MV-4-11 (cell line): ENCODE measurements at places on chromosomes 16 and 17.
A peak's percentile ranks its signal among the peaks of the same experiment; 100 is the strongest.

GRCh38 chr17:13140750-13141149 lies 122.9 kb upstream of the ELAC2 start:
- no peak for DNase-seq

DNA sequence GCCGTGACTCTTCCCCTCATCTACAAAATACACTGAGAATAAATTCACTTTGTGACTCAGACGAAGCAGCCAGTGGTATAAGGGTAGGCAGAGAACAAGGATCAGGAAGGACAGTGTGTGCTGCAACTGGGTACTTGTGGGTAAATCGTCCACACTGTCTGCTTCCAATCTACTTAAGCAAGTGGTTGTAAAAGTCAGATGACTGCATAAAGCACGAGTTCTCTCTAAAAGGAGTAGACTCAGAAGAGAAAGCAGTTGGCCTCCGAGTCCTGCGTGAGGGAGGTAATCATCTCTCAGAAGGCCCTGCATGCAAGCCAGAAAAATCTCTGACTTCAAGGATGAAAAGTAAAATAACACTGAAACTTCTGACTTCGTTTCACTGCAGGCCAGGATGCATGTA lies 43.1 kb downstream of the ANKFY1 start:
- no peak for DNase-seq

- no peak for DNase-seq
Measured at GRCh38 chr17:10103712-10104111, 94.7 kb downstream of the GAS7 start.

DNA sequence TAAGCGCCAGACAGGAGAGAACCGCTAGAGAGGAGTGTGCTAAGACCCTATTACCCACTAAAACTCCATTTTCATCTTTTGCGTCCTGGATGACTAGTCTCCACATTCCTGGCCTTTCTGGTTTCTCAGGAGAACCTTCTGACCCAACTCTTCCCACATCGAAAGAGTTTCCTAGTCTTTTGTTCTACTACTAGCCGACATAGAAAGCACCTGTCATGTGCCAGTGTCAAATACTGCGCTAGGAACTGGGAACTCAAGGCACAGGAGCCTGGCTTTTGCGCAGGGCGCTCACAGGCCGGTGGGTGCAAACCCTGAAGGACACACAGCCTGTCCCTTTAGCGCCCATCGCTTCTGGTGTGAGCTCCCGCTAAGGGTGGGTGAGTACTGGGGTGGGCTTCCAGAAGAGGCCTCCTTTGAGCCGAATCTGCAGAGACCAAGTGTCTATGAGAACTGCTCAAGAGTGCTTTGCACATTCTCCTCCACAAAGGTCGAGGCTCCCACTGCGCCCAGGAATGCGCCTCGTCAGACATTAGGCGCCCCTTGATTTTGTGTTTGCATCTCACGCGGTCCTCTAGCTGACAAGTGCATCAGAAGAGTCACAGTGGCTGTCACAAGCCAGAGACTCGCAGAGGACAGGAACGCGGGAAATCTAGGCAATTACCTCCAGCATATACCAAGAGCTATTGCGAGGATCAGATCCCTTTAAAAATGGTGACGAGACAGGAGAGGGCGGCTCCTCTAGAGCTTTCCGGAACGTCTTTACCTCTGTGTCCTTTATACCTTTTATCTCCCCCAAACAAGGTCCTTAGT lies 2.0 kb upstream of the PSMB3 start:
- DNase-seq: peak; percentile 25

DNA sequence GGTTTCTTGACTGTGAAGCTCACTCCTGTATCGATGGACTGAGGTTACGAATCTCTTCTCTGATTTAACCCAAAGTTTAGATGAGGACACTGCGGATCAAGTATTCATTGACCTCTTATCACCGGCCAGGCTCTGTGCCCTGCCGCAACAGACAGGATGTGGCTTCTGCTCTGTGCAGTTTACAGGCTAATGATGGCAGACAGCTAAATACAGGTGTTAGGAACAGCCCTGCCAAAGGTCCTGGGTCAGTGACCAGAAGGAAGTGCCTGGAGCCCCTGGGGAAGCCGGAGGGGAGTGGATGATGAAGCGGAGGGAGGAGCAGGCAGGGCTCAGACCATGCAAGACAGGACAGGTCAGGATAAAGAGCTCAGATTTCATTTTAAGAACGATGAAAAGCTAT lies 44.4 kb downstream of the HAPSTR1 start:
- DNase-seq: no peak

DNA sequence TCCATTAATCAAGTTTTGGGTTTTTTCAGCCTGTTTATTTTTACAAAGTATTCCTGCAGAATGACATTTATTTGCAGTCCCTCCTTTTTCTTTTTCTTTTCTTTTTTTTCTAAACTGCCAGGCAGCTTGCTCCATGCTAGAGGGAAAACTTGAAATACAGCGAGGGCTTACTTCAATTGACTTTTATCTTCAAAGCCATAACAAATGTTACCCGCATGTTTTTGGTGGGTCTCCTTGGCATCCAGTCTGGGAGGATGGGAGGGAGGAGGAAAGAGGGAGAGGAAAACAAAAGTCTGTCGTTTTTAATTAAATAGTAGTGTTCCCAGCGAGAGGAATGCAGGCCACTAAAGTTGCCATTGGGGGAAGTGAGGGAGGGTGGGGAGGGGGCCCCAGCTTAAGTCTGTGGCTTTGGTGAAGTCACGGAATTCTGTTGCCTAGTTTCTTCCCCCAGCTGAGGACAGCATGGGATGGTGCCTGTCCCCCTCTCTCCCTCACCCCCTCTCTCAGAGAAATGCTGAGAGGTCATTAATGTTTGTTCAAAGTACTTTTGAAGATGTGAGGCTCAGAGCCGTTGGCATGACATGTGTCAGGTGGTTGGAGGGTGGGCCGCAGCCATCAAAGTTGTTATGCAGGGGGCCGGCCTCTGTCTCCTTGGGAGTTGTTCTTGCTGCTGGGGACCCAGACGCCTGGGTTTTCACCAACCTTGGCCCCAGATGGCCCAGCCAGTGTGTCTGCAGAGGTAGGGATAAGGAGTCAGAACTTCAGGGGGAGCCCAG lies 2.9 kb downstream of the NKD1 start:
- no peak for DNase-seq

DNA sequence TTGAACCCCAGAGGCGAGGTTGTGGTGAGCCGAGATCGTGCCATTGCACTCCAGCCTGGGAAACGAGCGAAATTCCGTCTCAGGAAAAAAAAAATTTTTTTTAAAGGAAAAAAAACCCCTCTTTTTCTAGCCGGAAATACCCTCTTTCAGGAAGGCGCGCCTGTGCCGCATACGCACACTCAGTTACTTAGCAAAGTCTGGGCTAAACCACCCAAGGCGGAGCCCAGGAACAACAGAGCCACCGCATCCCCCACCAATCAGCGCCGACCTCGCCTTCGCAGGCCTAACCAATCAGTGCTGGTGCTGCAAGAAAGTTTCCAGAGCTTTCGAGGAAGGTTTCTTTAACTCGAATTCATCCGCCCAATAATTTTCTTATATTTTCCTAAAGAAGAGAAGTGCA lies 510.4 kb downstream of the KCNJ18 start:
- no peak for DNase-seq

DNA sequence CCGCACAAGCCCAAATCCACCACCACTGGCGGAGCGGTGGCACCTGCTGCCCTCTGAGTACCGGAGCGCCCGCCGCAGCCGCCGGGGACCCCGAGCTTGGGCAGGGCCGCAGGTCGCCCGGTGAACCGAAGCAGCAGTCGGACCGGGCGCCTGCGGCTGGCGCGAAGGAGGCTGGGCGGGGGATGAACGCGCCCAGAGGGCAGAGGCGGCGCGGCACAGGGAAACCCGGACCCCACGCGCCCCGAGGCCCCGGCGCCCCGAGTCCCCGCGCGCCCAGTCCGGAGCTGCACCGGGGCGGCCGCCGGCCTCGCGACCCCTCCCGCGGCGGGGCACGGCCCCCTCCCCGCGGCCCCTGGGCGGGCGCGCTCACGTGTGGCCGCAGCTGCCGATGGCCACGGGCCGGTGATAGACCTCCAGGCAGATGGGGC lies 393 bp downstream of the RNF166 start:
- DNase-seq: no peak

DNA sequence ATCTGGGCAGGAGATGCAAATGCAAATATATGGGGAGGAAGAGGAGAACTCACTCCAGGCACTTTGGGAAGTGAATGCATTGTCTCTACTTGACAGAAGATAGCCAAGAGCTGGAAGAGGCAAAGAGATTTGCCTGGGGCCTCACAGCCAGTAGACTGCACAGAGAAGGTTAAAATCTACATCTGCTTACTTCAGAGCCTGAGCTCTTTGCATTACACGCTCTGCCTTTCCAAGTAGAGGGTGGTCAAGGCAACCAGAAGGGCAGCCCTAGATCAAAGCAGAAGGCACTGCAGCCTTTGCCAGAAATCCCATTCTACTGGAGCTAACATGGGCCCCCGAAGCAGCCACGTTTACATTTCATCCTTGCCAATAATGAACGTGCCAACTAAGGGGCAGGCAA lies 407.2 kb upstream of the CCL2 start:
- DNase-seq: no peak

- DNase-seq: no peak
Measured at GRCh38 chr16:4166821-4167220, 50.6 kb upstream of the ADCY9 start.

DNA sequence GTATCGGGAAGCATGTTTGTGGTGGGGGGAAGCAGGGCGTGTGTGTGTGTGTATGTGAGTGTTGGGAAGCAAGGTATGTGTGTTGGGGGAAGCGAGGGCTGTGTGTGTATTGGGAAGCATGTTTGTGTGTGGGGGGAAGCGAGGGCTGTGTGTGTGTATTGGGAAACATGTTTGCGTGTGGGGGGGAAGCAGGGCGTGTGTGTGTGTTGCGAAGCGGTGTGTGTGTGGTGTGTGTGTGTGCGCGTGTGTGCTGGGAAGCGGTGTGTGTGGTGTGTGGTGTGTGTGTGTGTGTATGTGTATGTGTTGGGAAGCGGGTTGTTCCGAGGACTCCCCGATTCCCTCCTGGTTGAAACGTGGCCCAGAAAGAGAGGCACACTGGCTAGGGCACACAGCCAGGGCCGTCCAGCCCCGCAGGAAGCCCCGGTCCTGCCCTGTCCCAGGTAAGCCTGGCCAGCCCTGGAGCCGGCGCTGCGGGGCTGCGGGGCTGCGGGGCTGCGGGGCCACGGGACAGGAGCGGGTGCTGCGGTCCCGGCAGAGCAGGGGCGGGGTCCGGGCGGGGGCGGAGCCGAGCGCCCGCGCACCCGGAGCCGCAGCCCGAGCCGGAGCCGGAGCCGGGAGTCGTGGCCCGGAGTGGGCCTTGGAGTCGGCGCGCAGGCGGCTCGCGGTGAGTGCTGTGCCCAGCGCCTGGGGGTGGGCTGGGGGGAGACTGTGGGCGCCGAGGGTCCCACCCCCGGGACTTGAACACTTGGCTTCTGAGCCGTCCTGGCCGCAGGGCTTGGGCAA lies at the start of gene NOD2:
Gene NOD2 (plus strand): TSS at position 608 of the 783 bp plus-strand sequence. CDS start 5,890 bp downstream, outside the sequence.
- DNase-seq: peak; percentile 46

- DNase-seq: no peak
Measured at GRCh38 chr16:84349862-84350684, 18.3 kb upstream of the ATP2C2 start.

GRCh38 chr16:63241497-63242028 lies 1205.3 kb upstream of the CDH8 start:
- DNase-seq: no peak

GRCh38 chr16:87330646-87331045 lies 13.5 kb upstream of the C16orf95 start:
- DNase-seq: no peak

DNA sequence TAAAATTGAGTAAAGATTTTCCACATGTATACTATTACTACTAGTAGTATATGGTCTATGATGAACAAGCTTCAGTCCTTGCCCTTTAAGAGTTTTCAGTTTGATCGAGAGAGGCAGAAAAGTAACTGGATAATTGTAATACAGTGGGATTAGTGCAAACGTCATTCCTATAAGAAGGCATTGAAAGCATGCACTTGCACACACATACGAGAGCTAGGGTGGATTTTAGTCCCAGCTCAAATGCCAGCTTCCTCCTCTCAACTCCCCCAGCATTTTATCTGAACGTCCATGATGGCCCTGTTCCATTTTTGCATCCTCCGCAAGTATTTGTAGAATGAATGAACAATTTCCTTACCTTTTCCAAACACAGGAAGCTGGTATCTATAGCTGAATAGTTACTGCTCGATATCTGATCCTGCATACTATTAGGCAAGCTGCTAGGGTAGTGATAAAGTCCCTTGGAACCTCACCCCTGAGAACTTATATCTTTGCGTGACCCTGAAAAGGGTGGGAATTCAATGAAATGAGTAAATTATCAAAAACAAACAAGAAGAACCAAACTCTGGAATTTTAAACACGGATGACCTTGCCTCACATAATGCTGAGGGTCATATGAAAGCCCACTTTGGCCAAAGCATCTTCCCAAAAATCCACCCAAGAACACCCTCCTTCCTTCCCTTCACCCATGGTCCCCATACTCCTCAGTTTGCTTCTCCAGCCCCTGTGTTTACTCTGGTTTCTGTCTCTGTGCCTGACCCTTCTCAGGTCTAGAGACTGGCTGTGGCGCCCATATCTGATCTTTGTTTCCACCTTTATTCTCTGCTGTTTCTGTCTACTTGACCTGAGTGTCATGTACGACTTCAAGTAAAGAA lies 60.5 kb downstream of the TMEM100 start:
- DNase-seq: no peak

- DNase-seq: no peak
Measured at GRCh38 chr16:54991525-54991924, 60.9 kb downstream of the IRX5 start.

GRCh38 chr17:77815127-77815905 lies 143.2 kb upstream of the TNRC6C start:
- no peak for DNase-seq

DNA sequence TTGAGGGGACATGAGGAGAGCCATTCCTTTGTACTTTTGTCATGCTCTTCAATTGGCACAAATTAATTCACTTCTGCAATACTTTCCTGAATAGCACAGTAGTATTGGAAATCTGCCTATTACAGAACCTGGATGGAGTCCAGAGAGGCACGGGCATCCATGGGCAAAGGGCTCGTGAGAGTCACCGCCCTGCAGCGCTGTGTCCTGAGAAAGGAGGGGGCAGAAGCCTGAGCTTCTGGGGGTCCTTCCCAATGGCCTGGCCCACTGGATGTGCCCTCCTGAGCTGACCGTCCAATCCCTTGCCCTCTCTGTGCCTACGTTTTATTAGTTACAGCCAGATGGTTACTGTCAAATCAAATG lies 3.5 kb downstream of the G6PC1 start:
- no peak for DNase-seq

DNA sequence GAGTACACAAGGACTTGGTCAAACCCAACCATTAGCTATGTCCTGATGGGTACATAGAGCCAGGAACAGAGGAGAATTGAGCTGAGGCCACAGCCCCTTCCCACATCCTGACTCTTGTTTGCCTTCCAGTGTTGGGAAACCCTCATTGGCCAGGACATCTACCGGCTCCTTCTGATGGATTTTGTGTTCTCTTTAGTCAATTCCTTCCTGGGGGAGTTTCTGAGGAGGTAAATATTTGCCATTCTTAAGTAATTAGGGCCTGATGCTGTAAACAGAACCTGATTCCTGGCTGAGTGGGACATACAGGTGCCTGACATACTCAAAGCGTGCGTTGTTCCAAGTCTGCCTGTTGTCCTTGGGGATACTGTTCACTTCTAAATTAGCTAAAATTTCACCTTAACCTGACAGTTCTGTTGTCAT lies 42.6 kb downstream of the GDE1 start:
- DNase-seq: no peak

GRCh38 chr16:81431554-81432353 lies 12.9 kb upstream of the CMIP start:
- DNase-seq: peak; percentile 84

GRCh38 chr16:62240722-62241121 lies 204.5 kb upstream of the CDH8 start:
- DNase-seq: peak; percentile 49

GRCh38 chr16:20049831-20050230 lies 23.9 kb downstream of the GPR139 start:
- no peak for DNase-seq

- DNase-seq: peak; percentile 30
Measured at GRCh38 chr17:43860927-43861622, 14.1 kb downstream of the CD300LG start.
